ENCODE measurements at places on chromosomes 7 and 10.
A peak's percentile ranks its signal among the peaks of the same experiment; 100 is the strongest.

GRCh38 chr10:18240185-18240882 lies 100.1 kb downstream of the CACNB2 start:
- DNase-seq: no peak

DNA sequence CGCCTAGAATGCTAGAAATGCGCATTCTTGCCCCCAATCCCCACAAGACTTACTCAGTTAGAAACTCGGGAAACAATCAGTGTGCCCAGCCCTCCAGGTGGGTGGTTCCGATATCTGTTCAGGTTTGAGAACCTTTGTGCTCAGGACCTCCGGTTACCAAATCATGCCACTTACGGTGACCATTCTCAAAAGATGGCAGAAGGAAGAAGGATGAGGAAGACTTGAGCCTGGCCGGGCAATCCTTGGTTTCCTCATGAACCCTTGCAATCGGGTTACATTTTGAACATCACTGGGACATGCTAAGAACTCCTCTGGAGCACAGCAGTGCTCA lies 52.1 kb downstream of the RBM17 start:
- DNase-seq: no peak

- DNase-seq: no peak
Measured at GRCh38 chr7:156002362-156003066, 190.3 kb upstream of the SHH start.

DNA sequence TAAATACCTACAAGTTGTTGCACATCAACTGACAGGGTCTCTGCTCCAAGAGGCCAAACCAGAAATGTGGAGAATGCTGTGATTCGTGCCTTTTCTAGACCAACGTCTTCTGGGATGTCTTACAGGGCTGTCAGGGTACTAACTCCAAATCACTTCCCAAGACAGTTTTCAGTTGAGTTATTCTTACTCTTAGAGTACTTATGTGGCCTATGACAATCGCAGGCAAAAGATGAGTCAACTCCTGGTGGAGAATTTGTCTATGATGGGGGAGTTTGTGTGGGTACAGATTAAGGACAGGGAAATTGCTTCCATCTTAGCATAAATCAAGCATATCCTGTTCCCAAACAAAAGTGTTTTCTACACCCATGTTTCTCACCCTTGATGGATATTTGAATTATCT lies 734.8 kb downstream of the TNS3 start:
- no peak for DNase-seq

GRCh38 chr7:22549667-22550513 lies 49.9 kb upstream of the STEAP1B start:
- DNase-seq: no peak

- DNase-seq: no peak
Measured at GRCh38 chr10:88989824-88990383, 694 bp upstream of the FAS start.

DNA sequence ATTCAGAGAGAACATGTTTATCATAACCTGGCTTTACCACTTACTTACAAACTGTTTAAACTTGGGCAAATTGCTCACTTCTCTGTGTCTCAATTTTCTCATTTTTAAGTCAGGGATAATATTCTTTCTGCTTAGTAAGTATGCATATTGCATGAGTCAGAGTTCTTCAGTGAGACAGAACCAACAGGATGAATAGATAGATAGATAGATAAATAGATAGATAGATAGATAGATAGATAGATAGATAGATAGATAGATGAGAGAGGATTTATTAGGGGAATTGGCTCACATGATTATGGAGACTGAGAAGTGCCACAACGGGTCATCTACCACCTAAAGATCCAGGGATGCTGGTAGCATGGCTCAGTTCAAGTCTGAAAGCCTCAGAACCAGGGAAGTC lies 15.7 kb upstream of the SMIM30 start:
- no peak for DNase-seq

GRCh38 chr10:73858750-73859427 lies 15.5 kb downstream of the CAMK2G start:
- DNase-seq: no peak

- DNase-seq: no peak
Measured at GRCh38 chr10:118952493-118953295, 76.8 kb upstream of the NANOS1 start.

- DNase-seq: peak; percentile 34
Measured at GRCh38 chr10:6401558-6402348, 178.3 kb downstream of the PRKCQ start.

DNA sequence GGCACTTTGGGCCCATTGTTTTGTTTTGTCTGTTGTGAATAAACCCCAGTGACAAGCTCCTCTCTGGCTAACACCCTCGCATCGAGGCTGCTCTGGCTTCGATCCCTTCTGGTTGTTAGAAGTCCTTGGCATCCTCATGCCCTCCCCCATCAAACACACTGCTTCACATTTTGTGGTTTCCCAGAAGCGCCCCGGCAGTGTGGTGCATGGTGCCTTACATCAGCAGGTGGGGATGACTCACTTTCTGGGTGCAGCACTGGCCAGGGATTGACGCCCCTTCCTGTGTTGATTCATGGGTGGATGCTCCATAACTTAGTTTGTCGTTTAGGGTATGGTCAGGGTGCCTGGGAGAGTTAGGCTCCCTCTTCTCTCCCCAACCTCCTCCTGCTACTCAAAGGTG lies 51.4 kb downstream of the PLPP4 start:
- no peak for DNase-seq

GRCh38 chr7:97305589-97305988 lies 188.1 kb downstream of the SDHAF3 start:
- no peak for DNase-seq

- DNase-seq: no peak
Measured at GRCh38 chr7:155119801-155120382, 49.8 kb downstream of the HTR5A start.

DNA sequence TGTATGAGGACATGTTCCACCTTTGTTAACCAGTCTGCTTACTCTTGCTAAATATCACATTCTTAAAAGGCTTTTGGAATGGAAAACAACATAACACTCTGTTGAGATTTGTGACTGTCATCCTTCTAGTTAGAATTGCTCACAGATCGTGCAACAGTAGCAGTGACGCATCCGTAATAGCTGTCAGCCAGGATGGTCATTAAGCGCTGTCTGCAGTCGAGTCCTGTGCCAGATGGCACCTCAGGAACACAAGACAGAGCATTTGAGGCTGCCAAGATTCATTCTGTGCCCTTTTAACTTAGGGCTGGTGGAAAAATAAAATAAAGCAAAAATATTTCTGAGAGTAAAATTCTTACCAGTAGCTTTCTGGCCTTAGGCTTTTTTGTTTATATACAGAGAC lies 348.6 kb downstream of the ANKRD7 start:
- DNase-seq: no peak
